ENCODE measurements at places on chromosomes 12 and 14. TPM values are rescaled to one million over a fixed set of nuclear protein-coding genes. Genes with fewer than 3 reads are reported as not detected.

GRCh38 chr12:53568809-53569557, 57.2 kb downstream of the ATF7 start:
- no peak for DNase-seq

GRCh38 chr14:68544081-68544892, 248.6 kb downstream of the ZFP36L1 start:
- peak; percentile 94 for DNase-seq

DNA sequence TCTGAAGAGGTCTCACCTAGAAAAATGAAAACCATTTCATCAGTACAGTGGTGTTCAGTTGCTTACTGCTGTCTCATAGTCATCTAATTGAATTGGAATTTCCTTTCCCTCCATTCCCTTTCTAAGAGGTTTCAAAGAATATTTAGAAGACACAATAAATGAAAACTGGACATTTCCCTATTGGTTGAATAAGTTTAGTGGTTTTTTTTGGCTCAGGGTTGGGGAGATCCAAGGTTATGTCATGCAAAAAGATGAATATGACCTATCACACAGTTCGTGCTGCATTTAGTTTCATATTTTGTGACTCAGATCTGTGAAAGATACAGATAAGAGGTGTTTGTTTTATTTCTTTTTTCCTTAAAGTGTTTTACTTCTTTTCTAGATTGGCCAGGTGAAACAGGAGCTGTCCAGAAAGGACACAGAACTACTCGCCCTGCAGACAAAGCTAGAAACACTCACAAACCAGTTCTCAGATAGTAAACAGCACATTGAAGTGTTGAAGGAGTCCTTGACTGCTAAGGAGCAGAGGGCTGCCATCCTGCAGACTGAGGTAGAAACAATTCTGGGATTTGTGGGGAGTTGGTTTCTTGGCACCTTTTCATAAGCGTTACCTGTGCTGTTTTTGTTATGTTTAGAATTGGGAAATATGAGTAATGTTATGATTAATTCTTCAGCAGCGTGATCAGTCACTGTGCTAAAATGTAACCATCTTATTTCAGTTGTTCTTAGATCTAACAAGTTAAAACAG, 124.6 kb downstream of the ERC1 start:
- peak; percentile 82 for DNase-seq

DNA sequence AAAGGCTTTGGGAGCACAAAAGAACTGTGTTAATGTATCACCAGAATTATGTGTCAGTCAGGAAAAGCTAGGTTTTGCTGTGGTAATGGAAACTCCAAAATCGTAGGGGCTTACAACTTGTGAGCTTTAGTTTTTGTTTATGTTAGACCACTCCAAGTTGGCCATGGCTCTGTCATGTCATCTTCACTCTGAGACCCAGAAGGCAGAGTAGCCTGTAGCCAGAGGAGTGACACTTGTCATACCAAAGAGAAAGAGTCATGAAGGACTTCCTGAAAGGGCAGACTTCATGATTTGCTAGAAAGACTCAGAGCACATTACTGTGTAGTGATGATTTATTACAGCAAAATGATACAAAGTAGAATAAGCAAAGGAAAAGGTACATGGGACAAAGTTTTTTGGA, 133.6 kb upstream of the SSTR1 start:
- no peak for DNase-seq

DNA sequence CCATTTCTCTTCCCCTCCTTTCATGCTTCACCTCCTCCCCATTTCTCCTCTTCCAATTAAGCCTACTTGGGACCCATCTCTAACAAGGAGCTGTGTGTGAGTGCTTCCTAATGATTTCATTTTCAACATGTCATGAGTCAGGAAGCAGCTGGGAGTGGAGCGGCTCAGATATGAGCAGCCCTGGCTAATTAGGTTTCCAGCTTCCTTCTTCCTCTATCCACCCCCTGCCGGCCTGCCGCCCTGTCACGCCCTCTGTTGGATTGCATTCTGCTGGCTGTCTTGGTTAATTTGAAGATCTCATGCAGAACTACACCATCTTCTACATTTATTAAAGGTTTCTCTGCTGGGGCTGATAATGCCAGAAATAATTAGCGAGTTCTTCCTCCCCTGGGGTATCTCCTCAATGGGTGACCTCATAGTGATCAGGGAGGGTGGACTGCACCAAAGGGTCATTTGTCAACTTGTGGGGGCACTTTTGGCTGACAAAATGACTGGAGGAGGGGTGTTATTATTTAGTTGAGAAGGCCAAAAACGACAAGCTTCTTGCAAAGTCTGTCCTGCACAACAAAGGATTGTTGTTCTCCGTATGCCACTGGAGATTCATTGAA, 300.9 kb upstream of the SRRM4 start:
- no peak for DNase-seq

GRCh38 chr12:68303850-68304249, 28.3 kb downstream of the MDM1 start:
- DNase-seq, result no peak

DNA sequence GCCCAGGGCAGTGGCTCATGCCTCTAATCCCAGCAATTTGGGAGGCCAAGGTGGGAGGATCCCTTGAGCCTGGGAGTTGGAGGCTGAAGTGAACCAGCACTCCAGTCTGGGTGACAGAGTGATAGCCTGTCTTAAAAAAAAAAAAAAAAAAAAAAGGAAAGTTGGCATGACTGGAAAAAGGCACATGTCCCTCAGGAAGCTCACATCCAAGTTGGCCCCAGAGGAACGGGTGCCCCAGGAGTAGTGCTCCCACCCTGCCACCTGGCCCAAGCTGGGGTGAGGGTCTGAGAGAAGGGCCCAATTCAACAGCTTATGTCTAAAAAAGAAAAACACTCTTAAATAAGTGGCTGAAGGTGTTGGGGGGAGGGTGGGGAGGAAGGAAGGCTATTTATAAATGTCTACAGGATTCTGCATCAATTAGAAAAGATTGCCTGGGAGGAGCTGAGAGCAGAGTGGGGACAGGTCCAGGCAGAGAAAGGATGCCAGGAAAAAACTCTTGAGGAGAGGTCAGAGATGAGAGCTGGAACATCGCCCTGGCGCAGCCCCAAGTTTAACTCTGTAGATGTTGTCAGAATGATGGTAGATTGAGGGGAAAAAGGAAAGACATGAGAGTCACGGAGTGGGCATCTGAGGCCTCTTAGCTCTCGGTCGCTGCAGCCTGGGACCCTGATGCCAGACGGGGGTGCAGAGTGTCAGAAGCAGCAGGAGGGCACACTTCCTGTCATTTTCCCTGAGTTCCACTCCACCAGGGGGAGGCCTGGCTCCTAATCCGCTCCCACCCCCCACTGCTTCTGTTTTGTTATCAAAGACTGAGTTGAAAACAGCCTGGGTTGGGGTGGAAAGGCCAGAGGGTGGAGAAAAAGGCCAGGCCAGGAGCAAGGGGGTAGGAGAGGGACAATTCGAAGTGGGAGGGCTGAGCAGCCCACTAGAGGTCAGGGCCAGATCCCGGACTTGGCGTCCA, 7.3 kb downstream of the SPRYD3 start:
- DNase-seq, result peak; percentile 72

DNA sequence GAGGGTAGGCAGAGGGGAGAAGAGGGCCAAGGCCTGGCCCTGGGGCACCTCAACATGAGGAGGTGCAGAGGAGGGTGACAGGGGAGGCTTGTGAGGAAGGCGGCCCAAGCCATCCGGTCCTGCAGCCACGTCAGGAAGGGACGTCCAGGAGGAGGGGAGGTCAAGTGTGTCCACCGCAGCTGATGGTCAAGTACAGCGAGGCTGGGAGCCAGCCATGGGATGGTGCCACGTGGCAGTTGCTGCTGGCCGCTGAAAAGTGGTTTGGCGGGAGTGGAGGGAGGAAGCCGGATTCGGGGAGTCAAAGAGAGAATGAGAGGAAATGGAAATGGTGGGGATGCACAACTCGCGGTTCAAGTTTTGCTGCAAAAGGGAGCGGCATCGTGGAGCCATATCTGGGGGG, 41.2 kb downstream of the PRIMA1 start:
- no peak for DNase-seq

DNA sequence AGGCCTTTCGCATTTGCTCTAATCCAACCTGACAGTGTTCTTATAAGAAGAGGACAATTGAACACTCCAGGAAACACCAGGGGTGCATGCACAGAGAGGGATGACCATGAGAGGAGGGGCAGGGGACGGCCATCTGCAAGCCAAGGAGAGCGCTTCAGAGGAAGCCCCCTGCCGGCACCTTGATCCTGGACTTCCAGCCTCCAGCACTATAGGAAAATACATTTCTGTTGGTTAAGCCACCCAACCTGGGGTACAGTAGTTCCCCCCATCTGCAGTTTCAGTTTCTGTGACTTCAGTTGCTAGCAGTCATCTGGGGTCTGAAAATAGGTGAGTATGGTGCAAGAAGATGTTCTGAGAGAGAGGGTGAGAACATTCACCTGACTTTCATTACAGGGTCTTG, 64.7 kb downstream of the CLMN start:
- DNase-seq, result no peak

DNA sequence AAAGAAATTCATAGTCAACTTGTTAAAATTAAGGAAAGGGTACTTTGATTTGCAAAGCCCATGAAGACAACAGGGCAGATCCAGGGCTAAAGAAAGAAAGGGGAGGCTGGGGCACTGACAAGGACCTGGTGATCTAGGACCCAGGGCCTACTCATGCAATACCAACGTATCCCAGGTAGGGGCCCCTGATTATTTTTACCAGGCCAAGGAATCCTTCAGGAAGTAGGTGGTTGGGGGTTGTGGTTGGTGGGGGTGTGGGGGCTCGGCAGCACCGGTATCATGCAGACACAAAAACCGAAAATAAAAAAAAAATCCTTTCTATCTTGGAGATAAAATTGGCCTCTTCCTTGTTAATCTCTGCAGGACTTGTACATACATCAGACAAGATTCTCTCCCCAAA, 47.5 kb downstream of the GSC start:
- no peak for DNase-seq

DNA sequence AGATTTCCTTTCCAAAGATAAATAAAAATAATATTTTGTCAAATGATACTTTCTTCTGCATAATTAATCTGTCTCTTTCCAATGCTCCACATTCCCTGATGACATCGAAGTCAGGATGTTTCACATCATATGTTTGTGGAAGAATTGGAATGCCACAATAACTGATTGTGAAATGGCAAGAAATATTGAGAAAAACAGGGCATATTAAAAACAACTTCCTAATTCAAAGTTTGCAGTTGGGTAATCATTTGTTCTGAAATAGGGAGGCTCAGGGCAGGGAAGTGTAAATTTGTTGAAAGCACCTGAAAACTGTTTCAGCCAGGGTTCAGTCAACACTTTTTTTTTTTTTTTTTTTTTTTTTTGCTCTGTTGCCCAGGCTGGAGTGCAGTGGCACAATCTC, 50.7 kb downstream of the BCAT1 start:
- no peak for DNase-seq

Gene ACOT6
- not detected for total RNA-seq

Gene BATF
- total RNA-seq, result 0.72 TPM

Gene CIROP
- total RNA-seq, result not detected

Gene ERP27
- total RNA-seq, result not detected

Gene AKAP5
- total RNA-seq, result 0.59 TPM

Gene TAS2R7
- total RNA-seq, result not detected

Gene GYS2
- not detected for total RNA-seq

Gene CLEC1A
- under 0.01 TPM for total RNA-seq

Gene LMO3
- 3.2 TPM for total RNA-seq

Gene CYP46A1
- total RNA-seq, result 0.59 TPM

Gene SLCO1C1
- total RNA-seq, result not detected

Gene INHBC
- total RNA-seq, result not detected

All from osteoblast (primary cell).